Spinal cord (tissue), 10 donors: ENCODE measurements at places on chromosomes 13 and 19. TPM values are rescaled to one million over a fixed set of nuclear protein-coding genes. Genes with fewer than 3 reads are reported as not detected.

GRCh38 chr13:81184556-81185265 lies 843.8 kb upstream of the SPRY2 start:
- H3K27me3 ChIP-seq: no peaks in the 10 kb centered on the region
- no peak overlapping the region for H3K4me3 ChIP-seq
- no peaks in the 10 kb centered on the region for H3K36me3 ChIP-seq
- no peak for DNase-seq

DNA sequence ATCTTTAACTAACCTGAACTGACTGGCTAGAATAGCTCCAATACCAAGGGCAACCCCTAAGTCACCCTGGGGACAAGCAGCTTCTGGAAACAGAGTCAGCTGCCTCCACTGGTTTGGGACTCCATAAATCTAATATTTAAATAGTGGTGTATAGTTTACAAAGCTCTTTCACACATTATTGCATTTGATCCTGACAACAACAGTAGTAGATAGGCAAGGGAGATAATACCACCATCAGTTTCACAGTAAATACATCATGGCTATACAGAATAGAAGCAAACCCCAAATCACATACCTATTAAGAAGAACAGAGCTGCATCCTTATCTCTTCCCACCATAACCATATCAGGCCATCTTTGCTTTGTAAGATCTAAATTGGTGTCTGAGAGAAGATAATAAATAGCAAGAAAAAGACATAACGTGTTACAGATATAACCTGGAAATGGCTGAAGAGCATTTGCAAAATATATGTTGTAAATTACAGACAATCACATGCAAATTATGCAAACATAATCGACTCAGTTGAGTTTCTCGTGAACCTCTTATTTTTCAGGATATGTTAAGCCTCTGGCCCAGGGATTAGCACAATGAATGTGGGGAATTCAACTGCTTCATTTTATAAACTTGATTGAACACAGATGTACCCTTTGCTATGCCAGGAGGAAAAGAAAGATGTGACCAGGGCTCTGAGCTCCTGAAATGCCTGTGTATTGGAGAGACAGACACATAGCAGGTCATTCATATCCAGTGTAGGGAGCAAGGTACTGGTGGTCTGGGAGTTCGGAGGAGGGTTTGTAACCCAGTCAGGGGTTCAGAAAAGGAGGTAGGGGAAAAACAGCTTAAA lies 142.5 kb downstream of the SLC7A1 start:
- H3K27ac ChIP-seq: no peak overlapping the region
- H3K4me3 ChIP-seq: no peak overlapping the region
- DNase-seq: no peak
- H3K36me3 ChIP-seq: no peaks in the 10 kb centered on the region
- H3K4me1 ChIP-seq: no peaks in the 10 kb centered on the region

DNA sequence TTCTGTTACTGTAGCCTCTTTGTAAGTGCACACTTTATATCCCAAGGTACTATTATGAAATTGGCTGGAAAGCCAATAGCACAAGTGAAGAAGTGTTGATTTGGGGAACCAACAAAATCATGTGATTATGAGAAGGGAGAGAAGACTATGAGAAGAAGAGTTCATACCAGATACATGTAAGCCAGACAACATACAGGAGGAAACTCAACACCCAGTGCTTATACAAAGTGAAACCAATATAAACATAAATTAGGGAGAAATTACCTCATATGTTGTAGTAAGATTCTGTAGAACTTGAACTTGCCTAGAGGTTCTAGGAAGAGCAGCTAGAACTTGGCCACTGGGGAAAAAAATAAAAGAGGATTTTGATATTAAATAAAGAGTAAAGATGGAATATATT lies 17.4 kb downstream of the CPB2 start:
- H3K27ac ChIP-seq: no peak overlapping the region
- no peak for DNase-seq
- no peaks in the 10 kb centered on the region for H3K4me1 ChIP-seq
- no peak overlapping the region for H3K4me3 ChIP-seq

DNA sequence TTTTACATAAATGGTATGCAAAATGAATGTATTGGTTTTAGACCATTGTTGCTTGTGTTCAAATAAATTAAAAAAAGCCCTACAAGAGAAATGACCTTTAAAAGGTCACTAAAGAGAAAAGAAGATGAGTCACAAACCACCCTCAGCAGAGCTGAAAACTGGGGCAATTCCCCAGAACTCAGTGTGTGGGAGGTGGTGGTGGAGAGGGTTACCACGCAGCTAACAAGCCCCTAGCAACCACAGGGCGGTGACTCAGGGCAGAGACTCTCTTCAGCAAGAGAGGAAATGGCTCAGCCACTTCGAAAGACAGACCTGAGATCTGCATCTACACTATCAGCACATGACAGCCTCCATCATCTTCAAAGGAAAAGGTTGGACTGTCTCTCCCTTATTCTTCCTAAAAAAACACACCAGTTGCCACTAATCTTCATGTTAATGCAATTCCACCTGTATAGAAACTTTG lies 29.4 kb upstream of the NDFIP2 start:
- no peak overlapping the region for H3K27ac ChIP-seq
- no peaks in the 10 kb centered on the region for H3K27me3 ChIP-seq
- no peak for DNase-seq
- H3K4me1 ChIP-seq: no peaks in the 10 kb centered on the region

DNA sequence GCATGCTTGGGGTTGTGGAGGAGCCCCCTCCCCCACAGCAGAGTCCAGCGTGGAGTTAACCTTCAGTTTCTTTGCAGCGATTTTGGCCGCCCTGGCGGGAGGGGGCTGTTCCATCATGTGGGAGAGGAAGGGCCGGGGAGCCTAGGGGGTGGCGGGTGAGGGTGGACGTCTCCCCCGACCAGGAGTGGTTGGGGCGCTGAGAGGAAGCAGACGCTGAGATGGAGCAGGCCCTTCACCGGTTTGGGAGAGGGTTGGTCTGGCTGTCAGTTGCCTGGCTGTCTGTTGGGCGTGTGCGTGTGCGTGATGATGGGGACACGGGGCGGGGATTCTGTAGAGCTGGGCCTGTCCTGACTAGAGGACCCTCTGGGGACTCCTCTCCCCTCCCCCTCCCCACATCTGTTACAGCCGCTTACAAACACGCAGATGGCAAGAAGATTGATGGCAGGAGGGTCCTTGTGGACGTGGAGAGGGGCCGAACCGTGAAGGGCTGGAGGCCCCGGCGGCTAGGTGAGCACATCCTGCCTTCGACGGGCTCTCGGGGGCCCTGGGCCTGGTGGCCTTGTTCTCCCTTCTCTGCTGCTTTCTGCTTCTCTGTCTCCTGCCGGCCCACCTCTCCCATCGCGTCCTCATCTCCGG lies 9.8 kb upstream of the LIN7B start:
- H3K4me3 ChIP-seq: no peak overlapping the region
- H3K4me1 ChIP-seq: no peaks in the 10 kb centered on the region
- no peak overlapping the region for H3K27ac ChIP-seq
- no peak for DNase-seq
- no peaks in the 10 kb centered on the region for H3K27me3 ChIP-seq
- H3K36me3 ChIP-seq: peaks cover 97% of the 10 kb centered on the region

- no peak overlapping the region for H3K27ac ChIP-seq
- no peaks in the 10 kb centered on the region for H3K27me3 ChIP-seq
- no peak for DNase-seq
- no peak overlapping the region for H3K4me3 ChIP-seq
- H3K4me1 ChIP-seq: no peaks in the 10 kb centered on the region
These were observed 472.3 kb downstream of the IRS2 start for GRCh38 chr13:109314101-109314500.

DNA sequence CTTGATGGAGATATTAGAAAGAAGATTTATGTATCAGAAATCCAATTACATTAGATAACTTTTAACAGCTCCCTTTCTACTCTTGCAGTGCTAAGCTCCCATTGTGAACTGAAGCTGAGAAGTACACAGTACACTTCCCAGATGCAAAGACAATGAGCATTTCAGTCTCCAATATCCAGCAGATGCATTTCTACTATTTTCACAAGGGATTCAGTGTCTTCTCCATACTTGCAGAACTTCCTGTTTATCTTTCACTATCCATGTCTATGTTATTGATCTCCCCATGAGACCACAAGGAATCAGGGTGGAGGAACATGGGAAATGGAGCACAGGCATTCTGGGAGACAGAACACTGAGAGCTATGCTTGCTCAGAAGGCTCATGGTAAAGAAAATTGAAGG lies 207.5 kb downstream of the ENOX1 start:
- no peak for DNase-seq
- H3K4me3 ChIP-seq: no peak overlapping the region
- H3K4me1 ChIP-seq: no peaks in the 10 kb centered on the region
- H3K27me3 ChIP-seq: no peaks in the 10 kb centered on the region
- H3K36me3 ChIP-seq: no peaks in the 10 kb centered on the region
- no peak overlapping the region for H3K27ac ChIP-seq

DNA sequence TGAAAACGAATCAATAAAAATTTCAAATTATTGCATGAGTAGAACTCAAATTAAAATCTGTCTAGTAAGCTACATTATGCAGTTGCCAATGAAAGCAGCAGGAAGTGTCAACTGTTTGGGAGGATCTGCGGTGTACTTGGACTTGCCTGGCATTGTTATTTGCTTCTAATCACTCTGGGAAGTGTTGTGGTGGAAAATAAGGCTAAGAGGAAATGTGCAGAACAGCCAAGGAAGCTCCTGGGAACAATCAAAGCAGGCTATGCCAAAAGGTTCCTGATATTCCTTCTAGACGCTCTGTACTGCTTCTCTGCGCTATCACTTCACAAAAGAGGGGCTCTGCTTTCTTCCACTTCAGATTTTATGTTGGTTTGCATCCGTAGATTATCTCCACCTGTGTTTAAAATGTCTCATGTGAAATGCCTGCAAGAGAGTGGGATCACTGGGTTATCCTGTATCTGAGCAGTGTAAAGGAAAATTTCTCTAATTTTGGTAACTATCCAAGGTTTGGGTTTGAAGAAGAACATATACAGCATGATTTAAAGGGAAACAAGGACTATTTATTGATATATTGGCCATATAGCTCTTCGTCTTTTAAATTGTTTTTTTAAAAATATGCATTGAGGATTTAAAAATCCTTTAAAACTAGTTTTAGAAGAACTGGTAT lies 182.7 kb upstream of the CSNK1A1L start:
- H3K4me1 ChIP-seq: no peaks in the 10 kb centered on the region
- no peaks in the 10 kb centered on the region for H3K36me3 ChIP-seq
- H3K27ac ChIP-seq: no peak overlapping the region
- DNase-seq: no peak
- no peak overlapping the region for H3K4me3 ChIP-seq
- no peaks in the 10 kb centered on the region for H3K27me3 ChIP-seq

DNA sequence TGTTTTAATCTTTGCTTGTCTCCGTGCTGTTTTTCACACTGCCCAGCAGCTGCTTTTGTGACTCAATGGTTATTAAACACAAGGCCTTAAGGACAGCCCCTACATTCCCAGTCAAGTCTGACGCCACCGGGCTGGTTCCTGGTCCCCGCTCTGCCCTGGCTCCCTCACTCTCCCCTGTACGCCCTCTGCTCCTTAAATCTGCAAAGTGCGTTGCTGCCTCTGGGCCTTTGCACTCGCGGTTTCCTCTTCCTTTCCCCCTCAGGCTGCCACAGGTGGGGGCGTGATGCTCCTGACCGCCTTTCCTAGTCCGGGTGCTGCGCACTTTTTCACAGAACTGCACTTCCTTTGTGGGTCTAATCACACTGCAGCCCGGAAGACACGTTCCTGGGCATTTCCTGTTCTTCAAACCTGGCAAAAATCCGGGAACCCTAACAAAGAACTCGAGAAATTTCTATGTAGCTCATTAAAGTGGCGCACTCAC lies 25.6 kb downstream of the NOSIP start:
- H3K4me1 ChIP-seq: peaks cover 2% of the 10 kb centered on the region
- H3K36me3 ChIP-seq: peaks cover 69% of the 10 kb centered on the region
- no peak overlapping the region for H3K27ac ChIP-seq
- no peak for DNase-seq
- no peak overlapping the region for H3K4me3 ChIP-seq

- H3K27me3 ChIP-seq: no peaks in the 10 kb centered on the region
- no peak overlapping the region for H3K27ac ChIP-seq
- no peak overlapping the region for H3K4me3 ChIP-seq
- H3K36me3 ChIP-seq: peaks cover 39% of the 10 kb centered on the region
These were observed 6.7 kb downstream of the ZNF793 start for GRCh38 chr19:37513397-37513796.

ZNF726 gene
- polyA plus RNA-seq: 6.7 TPM

PROZ gene
- polyA plus RNA-seq: 0.39 TPM
